ENCODE measurements at places on chromosomes 2 and 18.
A peak's percentile ranks its signal among the peaks of the same experiment; 100 is the strongest.

GRCh38 chr18:58863539-58864145, 1.0 kb upstream of the ZNF532 start:
- no peak for DNase-seq

DNA sequence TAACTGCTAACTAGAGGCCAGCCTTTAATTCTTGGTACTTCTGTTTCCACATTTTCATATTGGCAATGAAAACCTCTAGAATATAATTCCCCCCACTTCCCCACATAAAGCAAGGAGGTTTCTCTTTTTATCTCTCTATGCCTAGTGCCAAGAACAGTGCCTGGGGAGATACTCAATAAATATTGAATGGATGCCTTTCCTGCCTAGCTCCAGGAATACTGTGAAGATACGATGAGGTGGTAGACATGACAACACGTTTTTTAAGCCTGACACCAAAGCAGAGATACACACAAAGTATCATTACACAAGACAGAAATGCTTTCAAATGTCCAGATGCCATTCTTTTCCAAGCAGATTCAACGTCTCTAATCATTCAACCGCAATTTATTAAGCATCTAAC, 535.5 kb downstream of the XIRP2 start:
- DNase-seq: no peak

GRCh38 chr18:76619261-76619620, 124.2 kb upstream of the ZNF516 start:
- no peak for DNase-seq

GRCh38 chr2:101961338-101962191, 30.2 kb upstream of the IL1R2 start:
- DNase-seq: peak; percentile 79

DNA sequence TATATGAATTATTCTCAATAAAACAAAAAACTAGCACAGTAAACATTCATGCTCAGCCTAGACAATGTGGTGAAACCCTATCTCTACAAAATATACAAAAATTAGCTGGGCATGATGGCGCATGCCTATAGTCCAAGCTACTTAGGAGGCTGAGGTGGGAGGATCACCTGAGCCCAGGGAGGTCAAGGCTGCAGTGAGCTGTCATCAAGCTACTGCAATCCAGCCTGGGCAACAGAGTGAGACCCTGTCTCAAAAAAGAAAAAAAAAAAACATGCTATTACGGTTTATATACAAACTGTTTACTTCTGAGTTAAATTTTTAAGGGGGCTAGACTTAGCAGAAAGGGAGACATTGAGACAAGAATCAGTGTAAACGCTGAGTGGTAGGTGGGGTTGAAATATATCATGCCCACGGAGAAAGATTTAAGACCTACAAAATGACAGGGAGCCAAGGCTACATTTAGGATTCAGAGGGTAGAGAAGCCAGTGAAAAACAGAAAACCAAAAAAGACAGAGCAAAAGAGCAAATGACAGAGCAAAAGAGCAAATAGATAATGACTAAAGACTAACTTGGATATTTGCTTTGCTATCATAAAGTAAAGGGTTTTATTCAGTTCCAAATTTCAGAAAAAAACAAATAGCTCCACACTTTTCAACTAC, 7.5 kb downstream of the TTC32 start:
- no peak for DNase-seq

DNA sequence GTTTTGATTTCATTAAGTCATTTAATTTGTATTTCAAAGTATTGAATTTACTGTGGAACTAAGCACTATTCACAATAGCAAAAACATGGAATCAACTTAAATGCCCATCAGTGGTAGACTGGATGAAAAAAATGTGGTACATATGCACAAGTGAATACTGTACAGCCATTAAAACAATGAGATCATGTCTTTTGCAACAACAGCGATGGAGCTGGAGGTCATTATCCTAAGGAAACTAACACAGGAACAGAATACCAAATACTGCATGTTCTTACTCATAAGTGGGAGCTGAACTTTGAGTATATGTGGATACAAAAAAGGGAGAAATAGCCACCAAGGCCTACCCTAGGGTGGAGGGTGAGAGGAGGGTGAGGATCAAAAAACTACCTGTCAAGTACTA, 164.4 kb downstream of the BABAM2 start:
- no peak for DNase-seq

- DNase-seq: no peak
Measured at GRCh38 chr2:102120701-102121159, 21.8 kb upstream of the IL1R1 start.

DNA sequence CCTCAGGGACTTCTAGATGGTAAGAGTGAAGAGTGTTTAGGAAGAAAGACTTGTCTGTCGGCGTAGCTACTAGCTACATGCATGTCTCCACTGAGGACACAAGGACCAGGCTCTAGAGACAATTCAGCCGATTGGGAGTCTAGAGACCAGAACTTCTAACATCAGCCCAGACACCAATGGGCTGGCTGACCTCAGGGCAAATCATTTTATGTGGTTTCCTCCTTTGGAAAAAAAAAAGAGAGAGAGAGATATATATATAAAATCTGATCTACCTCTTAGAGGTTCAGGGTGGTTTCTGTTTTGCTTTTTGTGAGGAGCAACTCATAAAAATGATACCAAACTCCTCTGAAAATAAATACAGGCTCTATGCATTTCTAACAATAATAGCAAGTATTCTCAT, 212.8 kb downstream of the BCL2 start:
- no peak for DNase-seq

GRCh38 chr2:120641366-120641771, 94.3 kb upstream of the GLI2 start:
- no peak for DNase-seq

- no peak for DNase-seq
Measured at GRCh38 chr2:2826209-2826551, 495.1 kb upstream of the MYT1L start.

GRCh38 chr2:224796695-224797305, 80.6 kb upstream of the CCDC195 start:
- DNase-seq: no peak

- DNase-seq: no peak
Measured at GRCh38 chr18:32761231-32761630, 11.6 kb downstream of the KLHL14 start.

DNA sequence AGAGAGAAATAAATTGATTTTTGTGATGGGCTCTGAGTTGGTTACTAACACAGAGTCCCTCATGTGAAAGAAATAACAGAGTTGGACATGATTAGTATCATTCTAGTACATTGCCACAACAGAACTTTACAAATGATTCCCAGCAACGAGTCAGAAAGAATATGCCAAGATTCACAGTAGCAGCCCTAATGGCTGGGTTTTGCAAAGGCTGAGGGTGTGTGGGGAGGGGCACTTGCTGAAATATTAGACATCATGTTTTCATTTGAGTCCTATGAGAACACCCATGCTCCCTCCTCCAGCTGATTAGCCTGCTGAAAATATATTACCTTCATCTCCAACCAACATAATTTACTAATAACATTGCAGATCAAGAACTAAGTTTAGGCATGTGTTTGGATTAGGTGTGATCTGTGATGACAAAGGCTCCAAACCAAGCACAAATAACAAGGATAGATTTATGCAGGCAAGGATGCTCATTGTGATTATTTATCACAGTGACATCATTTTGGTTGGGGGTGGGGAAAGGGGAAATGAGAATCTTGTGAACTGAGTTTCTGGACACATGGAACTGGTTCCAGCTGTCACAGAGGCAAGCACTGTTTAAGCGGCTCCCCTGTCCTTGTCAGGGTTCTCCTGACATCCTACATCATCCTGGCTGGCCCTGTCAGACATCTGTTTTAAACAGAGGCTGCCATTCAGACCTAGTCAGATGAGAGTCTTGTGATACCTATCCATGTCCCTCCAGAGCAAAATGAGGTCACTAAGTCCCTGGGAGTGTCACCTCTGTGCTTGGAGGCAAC, 205.8 kb upstream of the NCKAP5 start:
- peak; percentile 61 for DNase-seq

DNA sequence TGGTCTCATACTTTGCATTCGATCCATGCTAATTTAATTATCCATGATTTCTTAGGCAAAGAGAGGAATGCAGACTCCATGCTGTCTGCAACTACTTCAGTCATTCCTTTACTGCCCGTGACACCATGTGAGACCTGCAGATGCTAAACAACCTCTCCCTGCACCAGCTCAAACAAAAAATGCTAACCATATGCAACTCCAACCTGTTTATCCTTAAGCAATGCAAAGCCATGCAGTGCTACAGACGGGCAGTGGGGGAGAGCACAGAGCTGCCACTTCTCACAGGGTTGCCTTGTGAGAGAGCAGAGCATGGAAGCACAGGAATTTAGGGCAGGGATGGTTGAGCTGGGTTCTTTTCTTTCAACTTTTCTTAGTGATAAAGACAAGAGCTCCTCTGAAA, 74.9 kb upstream of the KLHL14 start:
- DNase-seq: no peak

GRCh38 chr2:80515964-80516363, 211.4 kb upstream of the LRRTM1 start:
- no peak for DNase-seq

GRCh38 chr2:241350878-241351639, 5.0 kb upstream of the FARP2 start:
- no peak for DNase-seq

DNA sequence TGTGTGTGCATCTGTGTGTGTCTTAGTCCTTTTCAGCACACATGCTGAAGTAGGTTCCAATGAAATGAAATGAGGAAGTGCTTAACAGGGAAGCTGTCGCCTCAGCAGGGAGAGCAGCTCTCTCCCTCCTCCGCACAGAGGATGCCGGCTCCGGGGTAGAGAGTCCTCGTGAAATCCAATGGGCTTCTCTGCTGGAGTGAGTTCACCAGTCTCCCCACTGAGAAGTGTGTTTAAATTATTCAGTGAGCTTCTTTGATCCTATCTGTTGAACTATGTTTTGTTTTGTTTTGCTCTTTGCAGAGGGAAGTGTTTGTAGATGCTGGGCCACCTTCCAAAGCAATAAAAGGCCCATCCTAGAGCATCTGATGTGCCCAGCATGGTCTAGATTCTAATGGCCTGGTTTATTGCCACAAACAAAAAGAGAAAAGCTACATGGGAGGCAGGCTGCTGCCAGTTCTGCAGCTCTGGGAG, 6.7 kb downstream of the PPP1R7 start:
- DNase-seq: no peak

DNA sequence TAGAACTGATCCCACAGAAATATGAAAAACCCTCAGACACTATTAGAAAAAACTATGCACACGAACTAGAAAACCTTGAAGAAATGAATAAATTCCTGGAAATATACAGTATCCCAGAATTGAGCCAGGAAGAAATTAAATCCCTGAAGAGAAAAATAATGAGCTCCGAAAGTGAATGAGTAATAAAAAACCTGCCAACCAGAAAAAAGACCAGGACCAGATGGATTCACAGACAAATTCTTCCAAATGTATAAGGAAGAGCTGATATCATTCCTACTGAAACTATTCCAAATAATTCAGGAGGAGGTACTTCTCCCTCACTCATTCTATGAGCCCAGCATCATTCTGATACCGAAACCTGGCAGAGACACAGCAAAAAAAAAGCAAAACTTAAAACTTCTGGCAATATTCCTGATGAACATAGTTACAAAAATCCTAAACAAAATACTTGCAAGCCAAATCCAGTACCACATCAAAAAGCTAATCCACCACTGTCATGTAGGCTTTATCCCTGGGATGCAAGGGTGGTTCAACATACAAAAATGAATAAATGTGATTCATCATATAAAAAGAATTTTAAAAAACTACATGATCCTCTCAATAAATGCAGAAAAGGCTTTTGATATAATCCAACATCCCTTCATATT, 1397.6 kb upstream of the DDX18 start:
- no peak for DNase-seq

GRCh38 chr2:50547521-50547920, 484.4 kb downstream of the NRXN1 start:
- no peak for DNase-seq

GRCh38 chr2:186976329-186976728, 127.4 kb upstream of the ZSWIM2 start:
- DNase-seq: no peak

GRCh38 chr2:127164761-127165538, 55.1 kb downstream of the CYP27C1 start:
- no peak for DNase-seq

- DNase-seq: peak; percentile 96
Measured at GRCh38 chr2:70142590-70143313, 48.1 kb downstream of the C2orf42 start.

- no peak for DNase-seq
Measured at GRCh38 chr2:238160206-238161129, 1.7 kb downstream of the ERFE start.

- DNase-seq: no peak
Measured at GRCh38 chr2:202149155-202149762, 76.2 kb downstream of the KIAA2012 start.

DNA sequence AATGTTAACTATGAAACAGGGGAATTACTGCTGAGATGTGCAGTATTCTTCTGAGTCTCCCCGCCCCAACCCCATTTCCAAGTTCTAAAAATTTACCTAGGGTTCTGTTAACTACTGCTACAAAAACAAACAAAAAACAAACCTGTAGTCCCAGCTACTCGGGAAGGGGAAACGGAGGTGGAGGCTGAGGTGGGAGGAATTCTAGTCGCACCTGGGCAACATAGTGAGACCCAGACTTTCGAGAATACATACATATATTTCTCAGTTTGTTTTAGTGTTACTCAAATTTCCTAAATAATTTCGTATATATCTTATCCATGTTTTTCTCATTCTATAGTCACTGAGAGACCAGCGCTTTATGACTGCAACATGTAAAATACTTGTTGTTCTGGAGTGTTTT, 989 bp downstream of the STAM2 start:
- no peak for DNase-seq

GRCh38 chr18:43049021-43049420, 66.5 kb downstream of the RIT2 start:
- DNase-seq: no peak

All from substantia nigra (tissue), 51 donors.